ENCODE measurements at places on chromosomes 11 and 22. TPM values are rescaled to one million over a fixed set of nuclear protein-coding genes. Genes with fewer than 3 reads are reported as not detected.

Gene GGTLC3
- total RNA-seq: not detected

DNA sequence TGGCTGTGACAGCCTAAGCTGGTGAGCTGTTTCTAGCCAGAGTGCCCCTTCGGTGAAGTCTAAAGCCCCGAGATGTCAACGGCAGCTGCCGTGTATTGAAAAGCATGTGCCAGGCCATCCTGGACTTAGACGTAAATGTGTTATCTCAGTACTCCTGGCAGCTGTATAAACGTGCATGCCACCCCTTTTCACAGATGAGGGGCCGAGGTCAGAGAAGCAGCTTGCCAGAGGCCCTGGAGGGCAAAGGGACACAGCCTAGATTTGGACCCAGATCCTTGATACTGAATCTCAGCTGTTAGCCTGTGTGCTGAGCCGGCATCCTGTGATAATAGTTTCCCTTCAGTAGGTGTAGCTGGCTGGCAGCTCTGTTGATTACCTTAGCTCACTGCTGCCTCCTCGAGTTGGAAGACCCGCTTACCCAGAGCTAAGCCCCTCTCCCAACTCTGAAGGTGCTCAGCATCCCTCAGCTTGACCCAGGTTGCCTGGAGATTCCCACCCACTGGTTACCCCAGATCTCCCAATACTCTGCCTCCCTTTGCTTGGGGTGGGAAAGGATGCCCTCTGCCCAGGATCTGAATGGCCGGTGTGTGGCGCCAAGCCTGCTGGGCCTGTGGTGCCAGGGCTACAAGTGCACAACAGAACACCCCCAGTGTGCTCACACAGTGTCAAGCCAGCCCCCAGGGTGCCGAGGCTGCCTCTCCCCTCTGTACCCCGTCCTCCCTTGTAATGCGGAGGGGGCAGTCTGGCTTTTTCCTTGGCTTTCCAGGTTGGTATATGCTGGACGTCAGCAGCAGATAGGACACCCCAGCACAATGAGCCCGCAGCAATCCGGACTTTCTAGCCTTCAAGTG lies 59.8 kb upstream of the WNT7B start:
- DNase-seq: peak; percentile 25

DNA sequence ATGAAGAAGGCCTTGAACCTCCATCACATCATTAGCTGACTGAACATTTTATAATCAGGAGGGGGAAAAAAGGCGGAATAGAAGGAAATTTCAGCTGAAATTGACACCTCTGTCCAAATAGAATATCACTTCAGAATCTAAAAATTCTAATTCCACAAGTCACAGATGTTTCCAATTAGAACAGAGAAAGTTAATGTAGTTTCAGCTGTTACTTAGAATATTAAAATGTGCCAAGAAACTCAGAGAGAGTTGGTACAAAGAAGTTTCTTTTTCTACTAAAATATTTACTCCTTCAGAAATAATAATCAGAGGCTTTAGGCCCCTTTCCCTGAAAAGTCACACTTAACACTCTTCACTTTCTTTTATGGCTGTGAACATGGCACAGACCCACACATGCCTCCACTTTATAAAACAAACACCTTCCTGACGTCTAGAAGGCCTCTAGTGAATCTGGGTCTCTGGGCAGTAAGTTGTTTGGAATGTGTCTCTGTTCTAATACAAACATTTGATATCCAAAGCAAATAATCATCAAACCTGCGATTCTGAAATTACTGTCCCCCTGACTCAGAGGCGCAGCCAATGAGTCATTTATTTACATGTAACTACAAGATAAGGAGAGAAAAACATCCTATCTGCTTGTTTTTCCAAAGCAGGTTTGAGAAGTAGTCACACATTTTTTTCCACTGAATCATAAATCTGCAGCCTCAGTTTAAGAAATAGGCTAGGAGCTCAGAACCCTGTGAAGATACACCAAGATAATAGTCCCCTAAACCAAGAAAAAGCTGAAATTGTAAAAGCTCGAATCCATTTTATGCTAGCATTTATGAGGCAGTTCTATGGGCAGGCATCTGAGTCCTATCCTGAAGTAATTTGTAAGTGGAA lies 148.4 kb downstream of the ME3 start:
- no peak for DNase-seq

DNA sequence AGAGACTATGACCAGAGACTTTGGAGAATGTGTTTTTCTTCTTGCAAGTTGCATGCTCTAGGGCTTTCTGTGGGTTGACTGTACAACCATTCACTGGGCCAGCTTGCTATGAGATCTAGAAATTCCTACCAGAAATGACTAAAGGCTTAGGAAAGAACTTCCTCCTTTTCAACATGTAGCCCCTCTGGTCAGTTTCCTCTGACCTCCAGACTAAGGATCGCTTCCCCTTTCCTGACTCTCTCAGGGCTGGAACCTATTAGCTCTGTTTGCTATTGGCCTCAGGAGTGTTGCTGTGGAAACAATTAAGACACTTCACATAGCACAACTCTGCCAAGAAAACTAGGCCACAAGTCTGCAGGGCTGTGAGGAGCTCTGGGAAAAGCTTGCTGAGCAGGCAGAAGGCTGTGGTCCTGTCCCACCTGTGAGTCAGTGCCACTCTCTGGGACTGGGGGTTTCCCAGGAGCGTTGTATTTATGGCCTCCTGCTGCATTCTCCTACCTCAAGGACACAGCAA lies 10.7 kb downstream of the CRY2 start:
- DNase-seq: peak; percentile 54

DNA sequence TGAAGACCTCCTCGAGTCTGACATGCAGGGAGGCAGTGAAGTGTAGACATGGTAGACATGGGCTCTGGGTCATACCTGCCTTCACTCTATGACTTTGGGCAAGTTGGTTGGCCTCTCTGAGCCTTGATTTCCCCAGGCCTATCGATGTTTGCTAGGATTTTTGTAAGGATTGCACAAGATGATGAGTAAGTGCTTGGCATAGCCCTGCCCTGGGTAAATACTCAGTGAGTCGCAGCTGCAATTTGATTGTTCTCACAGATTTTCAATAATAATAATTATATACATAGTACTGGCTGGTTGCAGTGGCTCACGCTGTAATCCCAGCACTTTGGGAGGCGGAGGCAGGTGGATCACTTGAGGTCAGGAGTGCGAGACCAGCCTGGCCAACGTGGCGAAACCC lies 18.1 kb downstream of the MCM5 start:
- no peak for DNase-seq

DNA sequence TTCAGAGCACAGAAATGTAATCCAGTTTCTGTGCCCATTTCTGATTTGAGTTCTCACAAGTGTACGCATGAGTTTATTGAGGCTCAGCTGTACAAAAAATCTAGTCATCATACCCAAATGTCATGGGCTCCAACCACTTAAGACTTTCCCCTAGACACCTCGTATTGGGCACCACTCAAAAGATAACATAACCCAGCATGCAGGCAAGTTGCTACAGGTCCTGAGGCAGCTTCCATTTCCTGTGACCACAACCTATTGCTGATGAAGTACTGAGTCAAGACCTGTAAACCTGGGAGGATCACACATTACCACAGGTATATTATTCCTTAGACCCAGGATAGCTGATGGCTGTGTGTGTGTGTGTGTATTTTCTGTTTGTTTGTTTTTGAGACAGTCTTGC lies 95.2 kb downstream of the MRTFA start:
- no peak for DNase-seq

- DNase-seq: no peak
Measured at GRCh38 chr11:74847395-74847794, 98.7 kb downstream of the RNF169 start.

DNA sequence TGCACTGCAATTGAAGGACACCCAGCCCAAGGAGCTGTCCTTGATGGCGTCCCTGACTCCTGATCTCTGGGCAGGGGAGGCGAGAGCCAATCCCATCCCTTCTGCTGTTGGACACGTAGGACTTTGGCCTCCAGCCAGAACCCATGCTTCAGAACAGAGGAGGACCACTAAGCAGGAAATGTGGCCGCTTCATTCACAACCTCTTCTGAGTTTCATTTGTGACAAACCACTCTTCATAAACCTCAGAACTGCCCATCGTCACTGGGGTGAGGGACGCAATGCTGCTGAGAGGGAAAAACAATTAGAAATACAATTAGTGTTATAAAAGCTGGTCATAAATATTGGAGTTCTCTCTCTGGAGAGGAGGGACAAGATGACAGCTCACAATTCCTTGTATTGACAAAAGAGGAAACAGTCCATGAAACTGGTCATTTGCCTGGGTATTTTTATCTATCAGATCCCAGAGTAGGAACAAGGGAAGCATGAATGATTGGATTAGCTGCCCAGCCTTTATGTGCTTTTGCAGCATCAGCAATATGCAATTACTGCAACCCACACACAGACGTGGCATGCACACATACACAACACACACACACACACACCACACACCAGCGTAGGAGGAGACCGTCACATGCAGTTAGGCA lies 216.5 kb upstream of the CADM1 start:
- DNase-seq: no peak

DNA sequence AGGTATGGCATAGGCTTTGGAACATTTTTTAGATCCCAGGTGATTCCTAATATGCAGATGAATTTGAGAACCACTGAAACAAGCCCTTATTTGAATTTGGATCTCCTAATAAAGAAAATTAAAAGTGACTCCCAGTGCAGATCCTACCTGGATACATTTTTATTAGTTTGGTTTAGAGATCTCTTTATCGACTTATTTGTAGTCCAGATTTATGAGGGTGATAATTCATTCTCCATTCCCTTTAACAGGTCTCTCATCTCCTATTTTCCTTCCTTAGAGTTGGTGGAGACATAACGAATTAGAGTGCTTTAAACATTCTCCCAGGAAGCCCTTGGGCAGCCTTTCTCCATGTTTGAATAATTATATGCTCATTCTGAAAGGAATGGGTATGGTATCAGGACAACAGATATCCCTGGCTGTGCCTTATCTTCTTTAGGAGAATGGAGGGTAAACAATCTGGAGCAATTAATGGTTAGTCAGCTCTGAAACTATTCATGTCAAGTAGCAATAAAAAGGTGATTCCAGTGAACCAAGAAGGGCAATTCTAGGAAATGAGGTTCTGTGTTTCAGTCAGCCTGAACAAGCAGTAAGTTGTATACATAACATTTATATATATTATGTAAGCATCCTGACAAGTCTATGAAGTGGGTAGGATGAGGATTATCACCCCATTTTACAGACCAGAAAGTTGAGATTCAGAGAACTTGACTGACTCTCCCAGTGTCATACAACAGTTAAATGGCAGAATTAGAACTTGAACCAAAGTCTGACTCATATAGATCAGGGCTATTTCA lies 53.9 kb upstream of the RCE1 start:
- DNase-seq: no peak

DNA sequence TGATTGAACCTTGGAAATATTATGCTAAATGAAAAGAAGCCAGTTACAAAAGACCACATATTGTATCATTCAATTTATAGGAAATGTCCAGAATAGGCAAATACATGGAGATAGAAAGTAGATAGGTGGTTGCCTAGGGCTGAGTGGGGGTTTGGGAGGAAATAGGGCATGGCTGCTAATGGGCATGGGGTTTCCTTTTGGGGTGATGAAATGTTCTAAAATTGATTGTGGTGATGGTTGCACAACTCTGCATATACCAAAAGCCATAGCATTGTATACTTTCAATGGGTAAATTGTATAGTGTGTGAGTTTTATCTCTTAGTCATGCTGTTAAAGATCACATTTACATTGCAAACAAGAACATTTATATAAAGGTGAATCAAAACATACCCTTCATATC lies 48.7 kb downstream of the LDLRAD3 start:
- no peak for DNase-seq

Gene MS4A15
- total RNA-seq: not detected

Data from left cardiac atrium (tissue), 4 donors.